ENCODE measurements at places on chromosomes 12 and 14.

- DNase-seq, result no peak
These were observed 21.2 kb upstream of the DLGAP5 start for GRCh38 chr14:55212634-55213033.

DNA sequence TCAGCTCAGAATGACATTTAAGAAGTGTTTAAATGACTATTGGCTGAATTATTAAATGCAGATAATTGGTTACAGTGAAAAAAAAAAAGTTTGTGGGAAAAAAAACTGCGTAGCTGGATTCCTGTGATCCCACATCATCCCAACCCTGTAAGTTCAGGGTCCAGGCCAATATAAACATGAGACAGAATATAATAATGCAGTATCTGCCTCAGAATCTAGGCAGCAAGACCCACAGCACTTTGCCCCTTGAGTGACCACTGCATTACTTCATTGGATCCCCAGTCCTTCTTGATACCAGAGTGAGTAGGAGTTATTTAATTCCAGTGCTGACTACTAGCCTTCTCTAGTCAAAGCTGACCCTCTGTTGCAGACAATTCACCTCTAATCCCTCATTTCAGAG is 272.6 kb downstream of the CCER1 start:
- no peak for DNase-seq

DNA sequence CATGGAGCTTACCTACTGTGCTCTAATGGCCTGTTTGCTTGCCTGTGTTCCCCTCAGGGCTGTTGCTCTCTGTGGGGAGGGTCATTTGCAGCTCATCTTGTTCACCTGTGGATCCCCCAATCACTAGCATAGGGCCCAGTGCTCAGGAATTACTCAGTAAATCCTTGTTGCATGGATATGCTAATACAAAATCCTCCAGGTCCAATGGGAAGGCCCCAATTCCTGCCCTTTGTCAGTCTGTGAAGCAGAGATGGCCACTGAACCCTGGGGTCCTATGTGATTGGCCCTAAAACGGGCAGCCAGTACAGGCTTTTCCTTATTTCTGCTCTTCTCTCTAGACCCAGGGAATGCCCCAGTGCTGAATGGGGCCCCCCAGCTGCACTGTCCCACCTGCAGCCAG is 44.1 kb downstream of the FOS start:
- no peak for DNase-seq

- DNase-seq, result no peak
These were observed 12.4 kb downstream of the PAPLN start for GRCh38 chr14:73249564-73250316.

GRCh38 chr12:60539592-60539991 is 943.8 kb downstream of the SLC16A7 start:
- DNase-seq, result no peak

DNA sequence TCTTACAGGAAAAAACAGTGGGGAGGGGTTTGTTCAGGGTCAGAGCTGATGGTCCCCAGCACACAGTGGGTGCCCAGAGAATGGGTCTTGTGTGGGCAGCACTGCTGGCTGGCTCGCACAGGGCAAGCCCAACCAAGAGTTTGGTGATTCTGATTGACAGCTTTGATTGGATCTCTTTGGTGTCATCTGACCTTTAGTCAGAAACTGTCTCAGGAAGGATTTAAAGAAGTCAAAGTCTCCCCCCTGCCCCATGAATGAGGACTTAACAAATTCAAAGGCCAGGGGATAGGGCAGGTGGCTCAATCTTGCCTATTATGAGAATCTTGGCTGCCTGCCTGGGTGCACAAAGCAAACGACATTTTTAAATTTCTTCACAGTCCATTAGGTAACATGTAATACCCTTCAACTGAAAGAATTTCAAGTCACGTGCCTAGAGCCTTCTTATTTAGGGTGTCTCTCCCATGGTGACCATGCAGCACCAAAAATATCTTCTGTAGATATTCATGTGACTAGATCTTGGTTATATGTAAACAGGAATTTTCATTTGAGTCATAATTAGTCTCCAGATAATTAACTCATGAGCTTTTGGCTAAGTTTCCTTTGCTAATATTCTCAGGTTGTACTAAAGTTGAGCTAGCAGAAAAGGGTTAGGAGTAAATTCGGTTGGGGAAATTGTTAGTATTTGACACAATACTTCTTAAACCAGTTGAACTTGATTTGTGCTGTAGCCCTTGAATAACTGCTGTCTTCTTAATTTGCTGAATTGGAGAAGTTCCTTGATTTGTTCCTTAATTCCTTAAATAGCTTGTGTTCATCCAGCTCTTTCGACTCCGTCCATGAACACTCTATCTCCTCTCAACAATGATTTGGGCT is 54.5 kb upstream of the HECTD1 start:
- DNase-seq, result no peak

GRCh38 chr12:102567031-102567985 is 86.9 kb upstream of the IGF1 start:
- DNase-seq, result no peak

DNA sequence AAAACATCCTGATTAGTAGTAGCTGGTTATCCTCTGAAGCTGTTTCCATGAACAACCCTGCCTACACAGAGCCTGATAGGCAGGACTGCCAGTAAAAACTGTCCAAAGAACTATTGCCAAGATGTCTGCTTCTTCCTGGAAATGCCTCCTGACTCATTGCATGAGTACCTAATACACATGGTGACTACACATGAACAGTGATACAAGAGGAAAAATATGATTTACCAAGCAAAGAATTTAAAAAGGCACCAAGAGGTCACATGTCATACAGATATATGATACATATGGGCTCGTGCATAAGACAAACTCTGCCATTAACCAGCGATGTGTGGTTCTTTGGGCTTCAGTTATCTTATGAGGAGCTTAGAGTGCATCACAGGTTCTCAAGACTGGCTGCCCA is 552.3 kb downstream of the SLC16A7 start:
- DNase-seq, result no peak

- no peak for DNase-seq
These were observed 180.9 kb upstream of the PDE3A start for GRCh38 chr12:20187456-20187855.

DNA sequence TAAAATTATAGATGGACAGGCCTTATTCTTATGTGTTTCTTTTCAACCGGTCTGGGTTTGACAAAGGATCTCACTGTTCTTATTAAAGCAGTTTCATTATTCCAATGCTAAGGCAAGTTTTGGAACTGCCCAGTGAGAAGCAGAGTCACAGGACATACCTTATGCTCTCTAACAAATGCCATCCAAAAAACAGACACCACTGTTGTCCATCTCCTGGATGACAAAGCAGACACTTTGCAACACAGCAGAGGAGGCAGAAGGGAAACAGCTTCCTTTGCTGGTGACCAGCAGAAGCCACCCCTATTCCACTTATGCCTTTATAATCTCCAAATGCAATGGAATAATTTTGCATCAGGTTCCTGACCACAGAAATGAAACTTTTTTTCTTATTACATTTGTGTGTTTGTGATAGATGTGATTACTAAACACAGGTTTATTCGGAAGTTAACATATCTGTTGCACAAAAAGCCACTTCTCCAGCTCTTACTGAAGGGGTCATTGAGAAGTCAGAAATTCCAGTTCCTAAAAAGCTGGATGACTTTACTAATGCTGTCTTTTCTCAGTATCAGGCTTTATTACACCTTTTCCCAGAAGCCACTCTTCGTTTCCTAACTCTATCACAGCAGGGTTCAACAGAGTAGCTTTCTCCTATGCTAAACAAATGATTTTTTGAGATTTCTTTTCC is 115.6 kb downstream of the BTG1 start:
- no peak for DNase-seq

GRCh38 chr12:65948320-65949008 is 124.2 kb downstream of the HMGA2 start:
- DNase-seq, result no peak

GRCh38 chr12:110012659-110013058 is 13.4 kb downstream of the ANKRD13A start:
- DNase-seq, result no peak

DNA sequence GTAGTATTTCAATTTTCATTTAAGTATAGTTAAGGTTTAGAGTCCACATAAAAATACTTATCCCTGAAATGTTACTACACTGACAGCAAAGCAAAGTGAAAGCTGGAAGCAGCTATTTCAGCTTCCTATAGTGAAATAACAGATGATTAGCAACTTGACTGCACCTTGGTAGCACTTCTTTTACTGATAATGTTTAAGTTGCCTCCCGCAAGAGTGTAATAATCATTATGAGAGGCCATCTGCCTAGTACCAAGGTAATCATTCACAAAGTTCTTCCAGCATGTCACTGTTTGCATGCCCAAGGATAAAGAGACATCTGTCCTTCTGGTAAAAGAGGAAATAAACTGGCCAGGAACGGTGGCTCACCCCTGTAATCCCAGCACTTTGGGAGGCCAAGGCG is 69.8 kb downstream of the LIN7A start:
- DNase-seq, result no peak

DNA sequence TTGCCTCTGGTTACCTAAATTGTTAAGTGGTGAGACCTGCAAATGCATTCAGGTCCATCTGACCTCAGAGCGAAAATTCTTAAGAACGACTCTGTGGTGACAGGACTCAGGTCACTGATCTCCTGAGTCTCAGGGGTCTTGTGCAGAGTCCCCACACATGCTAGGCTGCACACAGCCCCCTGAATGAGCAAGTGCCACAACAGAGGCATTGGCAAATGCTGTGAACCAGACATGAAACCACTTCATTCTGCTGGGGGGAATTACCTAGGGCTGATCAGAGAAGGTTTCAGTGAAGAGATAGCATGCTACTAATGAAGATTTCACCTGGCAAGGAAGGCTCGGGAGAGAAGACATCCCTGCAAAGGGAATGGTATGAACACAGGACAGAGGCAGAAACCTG is 281.6 kb downstream of the ITPR2 start:
- no peak for DNase-seq

DNA sequence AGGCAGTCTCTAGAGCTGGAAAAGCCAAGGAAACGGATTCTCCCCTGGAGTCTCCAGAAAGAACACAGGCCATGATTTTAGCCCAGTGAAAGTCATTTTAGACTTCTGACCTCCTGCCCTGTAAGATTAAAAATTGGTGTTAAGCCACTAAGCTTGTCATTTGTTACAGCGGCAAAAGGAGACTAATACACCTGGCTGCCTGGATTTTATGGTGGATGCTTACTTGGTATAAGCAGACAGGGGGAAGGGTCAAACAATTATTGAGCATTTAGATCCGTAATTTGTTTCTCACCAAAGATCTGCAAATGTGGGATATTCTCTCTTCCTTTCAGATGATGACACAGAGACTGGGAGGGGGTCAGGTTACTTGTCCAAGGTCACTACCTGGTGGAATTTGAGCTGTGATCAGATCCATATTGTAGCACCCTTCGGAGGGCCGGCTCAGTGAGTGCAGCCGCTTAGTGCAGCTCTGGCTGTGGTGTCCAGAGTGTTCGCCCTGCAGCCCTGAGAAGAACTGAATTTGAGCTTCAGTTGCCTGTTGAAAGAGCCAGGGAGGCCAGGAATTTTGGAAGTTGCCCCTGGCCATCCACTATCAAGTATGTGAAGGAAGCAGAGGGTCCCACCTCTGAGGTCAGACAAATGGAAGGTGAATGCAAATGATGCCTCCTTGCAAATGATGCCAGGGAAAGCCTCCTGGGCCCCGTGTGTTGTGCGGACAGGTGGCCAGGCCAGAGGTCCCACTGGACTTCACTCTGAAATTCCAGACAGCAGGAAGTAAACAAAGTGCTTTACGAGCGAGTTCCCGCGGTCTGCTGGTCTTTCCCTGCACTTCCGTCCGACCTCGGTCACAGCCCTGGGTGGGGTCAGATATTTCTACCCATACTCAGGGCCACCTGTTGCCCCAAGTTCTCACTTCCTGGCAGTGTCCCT is 15.1 kb downstream of the GLRX5 start:
- no peak for DNase-seq

GRCh38 chr14:74255281-74255680 is 16.0 kb downstream of the VSX2 start:
- DNase-seq, result no peak

DNA sequence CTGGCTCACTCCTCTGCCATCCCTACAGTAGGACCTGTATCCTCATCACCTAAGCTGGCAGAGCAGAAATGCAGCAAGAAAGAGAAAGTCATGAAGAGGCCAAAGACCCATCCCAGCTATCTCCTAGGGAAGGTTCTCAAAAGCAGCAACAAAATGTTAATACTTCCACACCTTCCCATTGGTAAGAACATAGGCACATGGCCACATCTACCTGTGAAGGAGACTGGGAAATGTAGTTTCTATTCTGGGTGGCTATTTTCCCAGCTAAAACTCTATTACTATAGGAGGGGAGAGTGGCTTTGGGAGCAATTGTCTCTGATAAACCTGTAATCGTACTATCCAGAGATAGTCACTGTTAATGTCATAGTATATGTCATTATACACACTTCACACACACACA is 13.7 kb upstream of the EIF2B2 start:
- DNase-seq, result no peak

DNA sequence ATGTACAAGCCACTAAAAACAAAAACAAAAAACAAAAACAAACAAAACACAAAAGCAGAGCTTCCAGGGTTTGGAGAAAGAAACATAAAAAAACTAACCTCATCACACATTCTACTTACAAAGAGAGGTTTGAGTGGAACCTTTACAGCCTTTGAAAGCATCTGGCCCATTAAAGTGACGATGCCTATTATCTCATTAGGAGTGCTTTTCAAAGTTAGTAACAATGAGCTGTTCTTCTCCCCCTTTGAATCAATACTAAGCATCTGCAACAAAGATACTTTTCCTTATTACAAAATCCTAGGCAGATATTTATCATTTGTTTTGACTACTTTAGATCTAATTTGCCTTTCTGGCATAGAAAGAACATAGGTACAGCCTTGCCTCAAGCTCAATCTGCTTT is 217.3 kb downstream of the PPM1H start:
- DNase-seq, result no peak
